Hypothalamus (tissue), 51 donors: ENCODE measurements at places on chromosomes 13 and 19.

- DNase-seq, result no peak
Measured at GRCh38 chr19:49071860-49072547, 495 bp downstream of the KCNA7 start.

- DNase-seq, result no peak
Measured at GRCh38 chr13:95124959-95125358, 176.3 kb downstream of the ABCC4 start.

DNA sequence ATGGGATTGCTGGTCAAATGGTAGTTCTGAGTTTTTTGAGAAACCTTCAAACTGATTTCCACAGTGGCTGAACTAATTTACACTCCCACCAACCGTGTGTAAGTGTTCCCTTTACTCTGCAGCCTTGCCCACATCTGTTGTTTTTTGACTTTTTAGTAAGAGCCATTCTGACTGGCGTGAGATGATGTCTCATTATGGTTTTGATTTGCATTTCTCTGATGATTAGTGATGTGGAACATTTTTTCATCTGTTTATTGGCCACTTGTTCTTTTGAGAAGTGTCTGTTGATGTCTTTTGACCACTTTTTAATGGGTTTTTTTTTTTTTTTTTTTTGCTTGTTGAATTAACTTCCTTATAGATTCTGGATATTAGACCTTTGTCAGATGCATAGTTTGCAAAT is 4.3 kb downstream of the CAB39L start:
- no peak for DNase-seq

DNA sequence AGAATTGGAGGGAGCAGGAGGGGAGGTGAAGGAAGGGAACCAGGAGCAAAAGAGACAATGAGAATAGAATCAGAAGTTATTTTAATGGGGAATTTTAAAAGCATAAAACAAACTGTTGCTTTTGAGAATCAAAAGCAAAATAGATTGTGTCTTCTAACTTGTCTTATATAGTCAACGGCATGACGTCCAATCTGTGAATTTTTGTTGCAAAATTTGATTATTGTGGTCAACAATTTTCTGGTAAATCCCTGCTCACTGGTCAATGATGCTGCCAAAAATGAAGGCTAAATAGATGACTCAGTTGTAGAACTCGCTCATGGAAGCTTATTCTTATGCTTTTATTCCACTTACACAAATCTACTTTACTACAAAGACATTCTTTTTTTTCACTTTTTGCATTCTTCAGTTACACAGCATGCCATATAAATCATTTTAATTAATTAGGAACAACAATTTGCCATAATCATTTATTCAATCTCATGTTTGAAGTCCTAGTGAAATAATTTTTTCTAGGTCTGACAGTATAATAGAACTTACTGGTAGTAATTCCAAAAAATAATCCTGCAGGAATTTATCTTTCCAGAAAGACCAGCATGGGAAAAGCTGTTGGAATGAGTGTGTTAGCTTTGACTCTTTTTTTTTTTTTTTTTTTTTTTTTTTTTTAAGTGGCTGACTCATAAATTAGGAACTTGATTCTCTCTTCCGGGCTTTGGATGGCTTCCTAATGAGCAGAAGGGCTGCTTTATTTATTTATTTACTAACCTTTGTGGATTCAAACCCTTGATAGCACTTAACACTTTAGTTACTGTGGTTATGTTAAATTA is 256.9 kb downstream of the SPRY2 start:
- no peak for DNase-seq

GRCh38 chr19:51127755-51128154 is 3.0 kb downstream of the SIGLEC9 start:
- DNase-seq, result no peak

- no peak for DNase-seq
Measured at GRCh38 chr13:30895773-30896172, 10.3 kb upstream of the MEDAG start.

GRCh38 chr19:45876161-45876410 is 9.9 kb downstream of the IRF2BP1 start:
- DNase-seq, result no peak

DNA sequence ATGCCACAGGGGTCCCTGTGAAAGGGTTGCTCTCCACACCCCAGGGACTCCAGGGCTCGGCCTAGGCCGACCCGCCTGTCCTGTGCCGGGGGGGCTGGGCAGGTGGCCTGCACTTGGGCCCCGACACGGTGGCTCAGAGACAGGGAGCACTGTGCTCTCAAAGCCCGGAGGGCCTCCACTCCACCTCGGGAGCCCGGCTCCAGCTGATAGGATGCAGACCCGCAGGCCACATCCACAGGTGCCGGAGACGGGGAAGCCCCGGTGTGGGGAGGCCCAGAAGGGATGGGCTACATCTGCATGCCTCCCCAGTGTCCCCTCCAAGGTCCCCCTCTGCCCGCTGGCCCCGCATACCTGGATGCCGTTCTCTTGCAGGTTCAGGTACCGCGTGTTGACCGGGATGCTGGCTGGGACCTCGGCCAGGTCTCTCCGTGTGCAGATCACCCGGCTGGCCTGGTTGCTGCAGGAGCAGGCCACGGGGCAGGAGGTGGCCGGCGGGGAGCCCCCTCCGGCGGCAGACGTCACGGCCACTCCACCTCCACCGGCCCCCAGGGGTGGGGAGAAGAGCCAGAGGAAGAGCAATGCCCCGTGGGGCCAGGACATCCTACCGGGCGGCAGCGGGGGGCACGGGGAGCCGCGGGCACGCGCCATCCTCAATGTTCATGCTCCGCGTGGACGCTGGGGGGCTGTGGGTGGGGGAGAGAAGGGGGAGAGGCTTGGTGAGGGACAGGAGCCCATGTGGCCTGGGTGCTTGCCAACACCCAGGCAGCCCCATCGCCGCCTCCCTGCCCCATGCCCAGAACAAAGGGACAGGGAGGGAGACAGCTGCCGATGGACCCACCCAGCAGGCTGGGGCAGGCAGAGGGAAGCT is 19.8 kb downstream of the LRRC4B start:
- DNase-seq, result peak; percentile 68

DNA sequence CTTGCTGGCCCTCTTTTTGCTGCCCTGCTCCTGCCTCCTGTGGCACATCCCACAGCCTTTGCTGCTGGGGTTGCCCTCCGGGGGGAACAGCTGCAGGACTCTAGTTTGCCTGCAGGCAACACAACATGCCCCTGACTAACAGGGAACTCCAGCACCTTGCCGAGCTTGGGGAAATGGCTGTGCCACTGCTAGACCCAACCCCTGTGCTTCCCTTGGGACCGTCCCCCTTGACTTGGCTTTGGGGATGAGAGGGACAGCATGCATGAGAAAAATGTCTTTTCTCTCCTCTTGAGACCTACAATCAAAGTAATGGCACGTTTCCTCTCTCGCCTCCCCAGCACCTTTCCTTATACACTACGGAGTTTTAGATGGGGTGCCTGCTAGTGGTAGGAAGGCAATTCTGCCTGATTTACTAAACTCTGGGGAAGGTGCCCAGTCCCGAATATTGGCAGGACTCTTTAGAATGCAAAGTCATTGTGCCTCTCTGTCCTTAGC is 12.4 kb upstream of the VWA8 start:
- DNase-seq, result no peak

- DNase-seq, result no peak
Measured at GRCh38 chr13:110323172-110323891, 16.2 kb downstream of the COL4A2 start.

GRCh38 chr19:53819861-53820260 is 4.3 kb downstream of the NLRP12 start:
- no peak for DNase-seq

GRCh38 chr13:78022164-78022877 is 103.7 kb upstream of the EDNRB start:
- peak; percentile 9 for DNase-seq

- no peak for DNase-seq
Measured at GRCh38 chr13:33787051-33787591, 30.8 kb upstream of the RFC3 start.

- no peak for DNase-seq
Measured at GRCh38 chr13:30338331-30338851, 31.0 kb upstream of the KATNAL1 start.

- no peak for DNase-seq
Measured at GRCh38 chr19:34851277-34851804, 75.4 kb upstream of the ZNF30 start.

DNA sequence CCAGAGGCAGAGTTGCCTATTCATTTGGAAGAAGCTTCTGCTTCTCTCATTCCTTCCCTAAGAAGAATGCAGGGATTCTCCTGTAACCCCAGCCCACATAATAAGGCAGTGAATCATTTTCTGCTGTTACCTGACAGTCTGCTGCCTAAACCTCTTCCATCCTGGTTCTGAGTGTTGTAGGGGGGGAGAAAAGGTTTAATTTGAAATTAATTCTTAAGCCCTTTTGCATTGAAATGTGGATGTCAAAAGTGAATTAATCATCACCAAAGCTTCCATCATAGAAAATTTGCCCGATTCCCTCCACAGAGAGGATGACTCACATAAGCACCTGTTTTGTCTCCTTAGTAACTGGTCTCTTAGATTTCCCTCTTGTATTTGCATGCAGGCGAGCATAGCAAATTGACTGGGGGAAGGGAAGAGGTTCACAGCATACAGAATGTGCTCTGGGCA is 146.7 kb upstream of the FNDC3A start:
- no peak for DNase-seq

- no peak for DNase-seq
Measured at GRCh38 chr13:37306778-37307544, 201.5 kb upstream of the CSNK1A1L start.

- DNase-seq, result no peak
Measured at GRCh38 chr19:19487950-19488874, 27.1 kb downstream of the TSSK6 start.

GRCh38 chr13:42548731-42549551 is 25.0 kb upstream of the TNFSF11 start:
- DNase-seq, result no peak

DNA sequence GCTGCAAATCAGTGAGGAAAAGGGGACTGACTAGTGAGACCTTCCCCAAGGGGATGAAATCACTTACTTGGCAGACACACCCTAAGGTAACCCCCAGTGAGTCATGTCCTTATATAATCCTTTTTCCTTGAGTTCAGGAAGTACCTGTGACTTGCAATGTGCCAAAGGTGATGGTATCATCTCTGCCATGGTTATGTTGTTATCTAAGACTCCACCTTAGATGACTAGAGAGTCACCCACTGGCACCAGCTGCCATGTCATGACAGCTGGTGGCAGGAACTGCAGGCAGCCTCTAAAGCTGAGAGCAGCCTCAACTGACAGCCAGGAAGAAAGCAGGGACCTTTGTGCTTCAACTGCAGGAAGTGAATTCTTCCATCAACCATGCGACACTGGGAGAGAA is 12.5 kb downstream of the PBX4 start:
- no peak for DNase-seq

- DNase-seq, result no peak
Measured at GRCh38 chr13:47647001-47647400, 354.1 kb downstream of the SUCLA2 start.

DNA sequence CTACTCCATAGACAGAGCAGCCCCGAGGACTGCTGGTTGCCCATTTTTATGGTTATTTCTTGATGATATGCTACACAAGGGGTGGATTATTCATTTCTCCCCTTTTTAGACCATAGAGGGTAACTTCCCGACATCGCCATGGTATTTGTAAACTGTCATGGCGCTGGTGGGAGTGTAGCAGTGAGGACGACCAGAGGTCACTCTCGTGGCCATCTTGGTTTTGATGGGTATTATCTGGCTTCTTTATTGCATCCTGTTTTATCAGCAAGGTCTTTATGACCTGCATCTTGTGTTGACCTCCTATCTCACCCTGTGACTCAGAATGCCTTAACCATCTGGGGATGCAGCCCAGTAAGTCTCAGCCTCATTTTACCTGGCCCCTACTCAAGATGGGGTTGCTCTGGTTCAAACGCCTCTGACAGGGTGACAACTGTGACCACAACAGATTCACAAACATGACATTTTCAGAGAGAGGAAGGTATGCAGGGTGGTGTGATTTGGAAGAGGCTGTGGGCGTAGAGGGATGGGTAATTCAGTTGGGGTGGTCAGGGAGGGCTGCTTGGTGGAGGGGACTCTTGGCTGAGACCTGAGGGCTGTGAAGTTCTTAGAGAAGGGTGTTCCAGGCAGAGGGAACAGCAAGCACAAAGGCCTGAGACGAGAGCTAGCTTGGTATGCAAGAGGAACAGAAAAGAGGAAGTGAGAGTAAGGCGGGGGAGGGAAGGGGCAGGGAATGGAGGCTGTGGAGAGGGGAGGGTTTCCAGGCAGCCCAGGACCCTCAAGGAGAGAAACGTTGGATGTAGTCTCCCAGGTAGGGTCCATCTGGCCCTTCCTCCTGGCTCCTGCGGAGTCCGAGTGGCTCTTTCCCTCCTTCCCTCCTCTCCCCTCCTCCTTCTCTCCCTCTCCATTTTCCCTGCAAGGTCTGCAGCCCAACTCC is 23.5 kb downstream of the FAM187B start:
- no peak for DNase-seq

- DNase-seq, result no peak
Measured at GRCh38 chr13:102191951-102192502, 209.8 kb downstream of the FGF14 start.

- no peak for DNase-seq
Measured at GRCh38 chr19:38617283-38617763, 430 bp downstream of the MAP4K1 start.

DNA sequence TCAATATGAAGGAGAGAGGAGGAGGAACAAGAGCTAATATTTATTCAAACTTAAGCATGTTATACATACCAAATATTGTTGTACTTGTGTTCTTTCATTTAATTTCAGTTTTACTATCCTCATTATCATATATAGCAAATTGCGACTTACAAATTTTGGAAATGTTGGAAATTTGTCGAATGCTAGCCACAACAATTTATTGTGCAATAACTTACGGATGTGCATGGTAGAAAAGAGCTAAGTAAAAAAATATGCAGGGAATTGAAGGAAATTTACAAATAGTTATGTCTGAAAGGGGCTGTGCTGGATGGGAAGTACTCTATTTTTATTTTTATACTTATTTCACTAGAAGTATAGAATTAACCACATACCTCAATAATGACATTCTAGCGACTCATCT is 376.3 kb downstream of the PCDH20 start:
- DNase-seq, result no peak

GRCh38 chr13:103795892-103796478 is 729.8 kb upstream of the SLC10A2 start:
- no peak for DNase-seq

- no peak for DNase-seq
Measured at GRCh38 chr13:23632048-23632582, 61.9 kb downstream of the TNFRSF19 start.

GRCh38 chr19:19137556-19138108 is 646 bp downstream of the TMEM161A start:
- no peak for DNase-seq

- DNase-seq, result no peak
Measured at GRCh38 chr19:5247957-5248705, 92.5 kb downstream of the PTPRS start.

GRCh38 chr19:28549680-28550277 is 663.2 kb downstream of the UQCRFS1 start:
- DNase-seq, result no peak

- peak; percentile 71 for DNase-seq
Measured at GRCh38 chr13:20127562-20128458, 33.0 kb downstream of the GJA3 start.

- DNase-seq, result no peak
Measured at GRCh38 chr13:34627509-34628208, 314.4 kb upstream of the NBEA start.
